ENCODE measurements at places on chromosomes 4 and X. TPM values are rescaled to one million over a fixed set of nuclear protein-coding genes. Genes with fewer than 3 reads are reported as not detected.

DNA sequence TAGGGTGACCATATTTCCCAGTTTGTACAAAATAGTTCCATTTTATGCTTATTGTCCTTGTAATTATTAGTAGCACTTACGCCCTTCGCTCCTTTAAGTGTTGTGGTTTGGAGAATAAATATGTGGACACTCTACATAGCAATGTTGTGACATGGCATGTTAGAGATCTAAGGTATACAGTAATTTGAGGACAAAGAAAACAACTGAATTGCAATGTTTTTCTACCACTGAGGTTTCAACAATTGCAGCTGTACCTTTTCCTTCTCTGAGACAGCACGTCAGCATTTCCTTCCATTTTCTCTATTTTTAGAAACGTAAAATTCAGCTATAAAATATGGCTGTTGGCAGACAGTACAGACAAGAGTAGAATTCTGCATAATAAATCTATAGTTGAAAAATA, 323.1 kb downstream of the MAPK10 start:
- H3K36me3 ChIP-seq: no peaks in the 10 kb centered on the region
- no peak overlapping the region for H3K4me3 ChIP-seq
- no peak overlapping the region for H3K27ac ChIP-seq
- DNase-seq: no peak
- no peaks in the 10 kb centered on the region for H3K27me3 ChIP-seq

GPR119 gene
- not detected for total RNA-seq

DNA sequence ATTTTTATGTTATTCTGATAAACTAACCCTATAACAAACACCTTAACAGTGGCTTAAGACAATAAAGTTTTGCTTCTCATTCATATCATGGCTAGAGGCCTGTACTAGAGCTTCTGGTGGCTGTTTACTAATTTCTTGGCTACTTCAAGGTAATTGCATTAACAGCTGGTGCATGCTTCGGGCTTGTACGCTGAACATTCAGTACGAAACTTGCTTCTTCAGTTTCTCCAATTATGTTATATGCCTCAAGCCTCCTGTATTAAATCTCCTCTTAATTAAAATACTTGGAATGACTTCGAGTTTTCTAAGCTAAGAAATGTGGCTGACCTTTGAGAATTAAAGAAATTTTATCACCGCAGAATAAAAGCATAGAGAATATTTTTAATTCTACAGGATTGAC, 138.9 kb upstream of the TRAM1L1 start:
- no peaks in the 10 kb centered on the region for H3K27me3 ChIP-seq
- no peaks in the 10 kb centered on the region for H3K4me1 ChIP-seq
- no peak overlapping the region for H3K27ac ChIP-seq
- DNase-seq: no peak
- H3K36me3 ChIP-seq: no peaks in the 10 kb centered on the region
- no peak overlapping the region for H3K4me3 ChIP-seq

NAT8L gene
- total RNA-seq: 5.0 TPM

TTC29 gene
- total RNA-seq: 2.7 TPM

- no peaks in the 10 kb centered on the region for H3K36me3 ChIP-seq
- H3K4me1 ChIP-seq: no peaks in the 10 kb centered on the region
- H3K27ac ChIP-seq: no peak overlapping the region
- no peak overlapping the region for H3K4me3 ChIP-seq
- no peaks in the 10 kb centered on the region for H3K27me3 ChIP-seq
- DNase-seq: no peak
Observed at GRCh38 chr4:26337612-26338011, 16.8 kb downstream of the RBPJ start.

GRCh38 chr4:74006009-74006476, 7.6 kb upstream of the CXCL5 start:
- H3K4me3 ChIP-seq: no peak overlapping the region
- no peak overlapping the region for H3K27ac ChIP-seq
- H3K27me3 ChIP-seq: no peaks in the 10 kb centered on the region
- H3K4me1 ChIP-seq: no peaks in the 10 kb centered on the region
- DNase-seq: no peak

DNA sequence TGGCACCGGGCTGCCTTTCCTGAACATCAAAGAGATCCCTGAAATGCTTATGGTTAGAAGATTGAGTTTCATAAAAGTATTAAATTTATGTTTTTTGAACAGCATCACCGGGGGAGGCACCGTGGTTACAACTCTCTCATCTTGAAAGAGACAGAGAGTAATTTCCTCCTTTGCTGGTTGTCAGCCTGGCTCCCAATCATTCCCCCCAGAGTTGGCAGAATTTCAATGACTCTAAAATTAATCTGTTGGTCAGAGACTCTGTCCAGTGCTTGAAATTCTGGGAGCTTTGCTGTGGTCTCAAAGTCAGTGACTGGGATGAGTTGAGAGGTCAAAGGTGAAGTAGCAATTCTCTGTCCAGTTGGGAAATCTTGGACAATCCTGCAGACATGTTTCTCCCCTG, 135.9 kb downstream of the RAB28 start:
- no peak for DNase-seq
- H3K4me1 ChIP-seq: no peaks in the 10 kb centered on the region

- H3K4me3 ChIP-seq: no peak overlapping the region
- H3K27me3 ChIP-seq: no peaks in the 10 kb centered on the region
- no peak overlapping the region for H3K27ac ChIP-seq
- no peak for DNase-seq
- H3K4me1 ChIP-seq: no peaks in the 10 kb centered on the region
Observed at GRCh38 chr4:3249711-3250437, 915 bp downstream of the MSANTD1 start.

DNA sequence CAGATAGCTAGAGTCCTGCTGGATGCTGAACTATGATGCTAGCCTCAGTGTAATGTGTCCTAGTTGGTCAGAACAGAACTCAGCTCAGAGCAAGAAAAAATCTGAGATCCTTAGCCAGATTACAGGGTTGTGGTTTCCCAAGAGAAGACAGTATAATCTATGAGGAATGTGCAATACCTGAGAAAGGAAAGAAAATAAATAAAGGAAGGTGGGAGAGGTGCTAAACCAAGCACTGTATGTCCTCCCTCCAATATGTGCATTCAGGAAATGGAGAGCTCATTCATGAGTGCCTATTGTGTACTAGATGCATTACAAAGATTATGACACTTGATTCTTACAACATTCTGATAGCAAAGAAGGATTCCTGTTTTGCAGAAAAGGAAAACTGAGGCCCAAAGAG, 7.5 kb downstream of the USP26 start:
- no peaks in the 10 kb centered on the region for H3K36me3 ChIP-seq
- H3K4me3 ChIP-seq: no peak overlapping the region
- no peaks in the 10 kb centered on the region for H3K4me1 ChIP-seq
- H3K27ac ChIP-seq: no peak overlapping the region
- H3K27me3 ChIP-seq: no peaks in the 10 kb centered on the region

GRCh38 chr4:24984602-24985532, 45.9 kb downstream of the LGI2 start:
- H3K36me3 ChIP-seq: no peaks in the 10 kb centered on the region
- H3K4me3 ChIP-seq: no peak overlapping the region
- H3K27ac ChIP-seq: no peak overlapping the region
- no peaks in the 10 kb centered on the region for H3K27me3 ChIP-seq

DNA sequence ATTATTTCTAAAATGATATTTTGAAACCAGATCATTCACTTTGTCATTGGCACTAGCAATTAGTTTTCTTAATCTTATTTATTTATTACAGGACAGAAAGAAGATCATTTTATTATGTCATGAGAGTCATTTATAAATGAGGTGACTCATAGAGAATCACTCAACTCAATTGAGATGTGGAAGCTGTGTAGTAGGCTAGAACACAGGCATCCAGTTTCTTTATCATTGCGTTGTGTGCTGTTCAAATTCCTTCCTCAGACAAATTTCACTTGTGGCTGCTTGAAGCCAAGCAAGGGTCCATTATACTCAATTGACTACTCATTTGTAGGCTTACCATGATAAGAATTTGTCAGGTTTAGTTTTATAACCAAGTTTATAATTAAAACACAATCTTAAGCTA, 87.6 kb downstream of the MRPL1 start:
- no peaks in the 10 kb centered on the region for H3K27me3 ChIP-seq
- peaks cover 40% of the 10 kb centered on the region for H3K36me3 ChIP-seq
- H3K4me3 ChIP-seq: no peak overlapping the region
- H3K27ac ChIP-seq: no peak overlapping the region
- no peaks in the 10 kb centered on the region for H3K4me1 ChIP-seq

SCRG1 gene
- not detected for total RNA-seq

HTR2C gene
- total RNA-seq: 0.90 TPM

- H3K36me3 ChIP-seq: no peaks in the 10 kb centered on the region
- no peak overlapping the region for H3K27ac ChIP-seq
- no peak for DNase-seq
- H3K4me3 ChIP-seq: no peak overlapping the region
- no peaks in the 10 kb centered on the region for H3K4me1 ChIP-seq
Observed at GRCh38 chr4:8096690-8097061, 61.9 kb downstream of the ABLIM2 start.

DNA sequence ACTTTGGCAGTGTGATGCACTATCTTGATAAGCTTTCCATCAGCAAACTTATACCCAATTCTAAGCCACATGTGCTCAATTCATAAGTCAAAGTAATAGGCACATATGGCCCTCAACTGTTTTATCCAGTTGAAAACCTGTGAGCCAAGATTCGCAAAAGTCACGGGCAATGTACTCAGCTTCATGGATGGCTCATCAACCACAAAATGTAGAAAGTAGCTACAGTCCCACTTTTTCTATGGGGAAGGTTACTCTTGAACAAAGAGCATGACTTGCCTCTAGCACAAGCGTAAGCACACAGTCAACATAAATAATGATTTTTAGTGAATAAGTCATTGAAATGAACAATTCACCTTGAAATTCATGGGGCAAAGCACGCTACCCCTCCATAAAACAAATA, 25.1 kb upstream of the DDX53 start:
- no peak overlapping the region for H3K27ac ChIP-seq
- H3K4me3 ChIP-seq: no peak overlapping the region
- H3K36me3 ChIP-seq: no peaks in the 10 kb centered on the region
- H3K27me3 ChIP-seq: no peaks in the 10 kb centered on the region
- no peak for DNase-seq

DNA sequence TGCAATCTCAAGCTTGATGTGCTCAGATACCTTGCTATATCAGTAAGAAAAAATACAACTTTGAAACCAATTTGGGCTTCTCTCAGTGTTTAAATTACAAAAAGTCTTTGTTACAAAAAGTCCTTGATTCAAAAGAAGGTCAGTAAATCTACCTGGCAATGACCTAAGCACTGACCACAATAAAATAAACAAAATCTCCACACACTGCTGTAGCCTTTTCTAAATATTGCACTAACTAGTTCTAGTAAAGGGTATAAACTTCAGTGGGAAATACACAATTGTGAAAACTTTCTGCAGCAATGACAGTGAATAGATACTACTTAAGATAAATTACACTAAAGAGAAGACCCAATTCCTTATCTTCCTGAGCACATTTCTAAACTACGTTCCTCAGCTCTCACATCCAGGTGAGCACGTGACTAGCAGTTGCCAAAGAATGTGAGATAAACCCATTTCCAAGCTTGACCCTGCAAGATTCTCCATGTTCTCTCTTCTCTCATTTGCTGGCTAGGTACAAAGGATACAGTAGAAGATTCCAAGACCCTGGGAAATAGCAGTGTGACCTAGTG, 81.4 kb upstream of the GPR34 start:
- H3K36me3 ChIP-seq: peaks cover 15% of the 10 kb centered on the region
- DNase-seq: no peak
- no peaks in the 10 kb centered on the region for H3K27me3 ChIP-seq
- H3K4me1 ChIP-seq: no peaks in the 10 kb centered on the region
- H3K4me3 ChIP-seq: no peak overlapping the region

GRCh38 chr4:80407246-80407645, 71.7 kb downstream of the CFAP299 start:
- no peaks in the 10 kb centered on the region for H3K4me1 ChIP-seq
- H3K27me3 ChIP-seq: no peaks in the 10 kb centered on the region
- no peak overlapping the region for H3K27ac ChIP-seq
- no peak for DNase-seq

DNA sequence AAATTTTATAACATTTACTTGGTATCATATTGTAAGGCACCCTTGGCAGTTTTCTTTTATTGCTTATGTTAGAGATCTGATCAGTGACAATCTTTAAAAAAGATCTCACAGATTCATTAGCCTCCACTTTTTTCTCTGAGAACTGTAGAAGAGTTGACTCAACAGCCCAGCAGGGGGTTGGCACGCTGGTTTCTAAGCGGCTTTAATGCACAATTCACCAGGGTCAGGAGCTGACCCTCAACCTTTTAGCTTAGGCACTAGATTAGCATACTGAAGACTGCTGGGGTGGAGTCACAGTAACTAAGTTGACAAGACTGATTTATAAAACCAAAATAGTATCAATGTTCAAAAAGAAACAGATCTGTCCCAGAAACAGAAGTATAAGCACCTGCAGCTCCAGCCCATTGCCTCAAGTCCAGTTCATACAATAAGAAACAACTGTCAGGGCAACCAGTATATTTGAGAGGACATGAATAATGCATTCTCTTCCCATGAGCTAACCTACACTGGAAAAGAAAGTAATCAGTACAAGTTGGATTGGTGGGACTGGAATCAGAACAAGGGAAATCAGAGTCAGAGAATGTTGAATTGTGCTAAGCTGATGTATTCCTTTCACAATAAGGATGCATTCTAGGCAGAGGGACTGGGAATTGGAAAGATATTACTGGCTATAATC, 77.6 kb downstream of the PDE5A start:
- no peaks in the 10 kb centered on the region for H3K4me1 ChIP-seq
- H3K27me3 ChIP-seq: no peaks in the 10 kb centered on the region
- no peak overlapping the region for H3K4me3 ChIP-seq
- H3K36me3 ChIP-seq: no peaks in the 10 kb centered on the region
- peak overlapping the region; percentile 70 for H3K27ac ChIP-seq

GRCh38 chr4:32506067-32506466, 1785.9 kb downstream of the PCDH7 start:
- no peaks in the 10 kb centered on the region for H3K27me3 ChIP-seq
- H3K4me1 ChIP-seq: no peaks in the 10 kb centered on the region
- H3K27ac ChIP-seq: no peak overlapping the region
- no peak overlapping the region for H3K4me3 ChIP-seq
- no peaks in the 10 kb centered on the region for H3K36me3 ChIP-seq
- no peak for DNase-seq

DNA sequence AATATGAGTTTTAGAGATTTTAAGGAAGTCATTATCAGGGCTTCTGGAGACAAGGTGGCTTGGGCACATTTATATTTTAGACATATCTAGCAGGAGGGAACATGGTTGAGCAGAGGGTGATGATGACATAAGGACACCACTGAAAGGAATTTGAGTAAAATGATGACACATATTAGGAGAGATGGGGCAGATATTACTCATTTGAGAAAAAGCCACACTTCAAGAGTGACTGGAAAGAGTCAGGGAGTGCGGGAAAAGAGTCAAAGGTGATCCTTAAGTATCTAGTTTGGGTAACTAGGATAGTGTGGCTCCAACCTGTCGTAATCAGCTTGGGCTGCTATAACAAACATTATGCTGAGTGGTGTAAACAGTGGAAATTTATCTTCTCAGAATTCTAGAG, 377.7 kb downstream of the PACRGL start:
- H3K36me3 ChIP-seq: no peaks in the 10 kb centered on the region
- no peak overlapping the region for H3K27ac ChIP-seq
- no peaks in the 10 kb centered on the region for H3K4me1 ChIP-seq
- no peaks in the 10 kb centered on the region for H3K27me3 ChIP-seq
- H3K4me3 ChIP-seq: no peak overlapping the region
- no peak for DNase-seq

Data from endodermal cell (in vitro differentiated cells).